GM13976 (cell line): ENCODE measurements at places on chromosomes 6 and 20.
A peak's percentile ranks its signal among the peaks of the same experiment; 100 is the strongest.

- no peak for DNase-seq
These were observed 3.9 kb upstream of the KIAA0408 start for GRCh38 chr6:127463056-127463455.

- no peak for DNase-seq
These were observed 31.7 kb upstream of the OSTM1 start for GRCh38 chr6:108106261-108106660.

DNA sequence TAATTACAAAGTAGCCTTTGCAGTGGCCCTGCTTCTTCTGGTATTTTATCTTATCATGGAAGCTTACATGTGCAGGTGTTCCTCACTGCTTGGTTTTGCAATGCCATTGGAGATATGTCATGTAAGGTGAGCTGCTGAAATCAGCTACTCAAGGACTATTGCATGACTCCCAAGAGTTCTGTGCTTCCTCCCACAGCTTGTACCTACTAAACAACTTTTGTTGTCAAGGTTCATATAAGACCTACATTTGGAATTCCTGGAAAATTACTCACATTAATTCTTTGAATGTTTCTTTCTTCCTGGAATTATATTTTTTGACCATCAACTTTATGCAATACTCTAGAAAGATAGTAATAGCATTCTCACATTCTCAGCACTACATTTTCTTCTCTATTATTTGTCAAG, 427.5 kb upstream of the HSF2 start:
- no peak for DNase-seq

GRCh38 chr6:31058128-31058894, 48.0 kb downstream of the MUC22 start:
- DNase-seq, result no peak

GRCh38 chr20:634148-634925, 18.7 kb downstream of the SRXN1 start:
- DNase-seq, result no peak

DNA sequence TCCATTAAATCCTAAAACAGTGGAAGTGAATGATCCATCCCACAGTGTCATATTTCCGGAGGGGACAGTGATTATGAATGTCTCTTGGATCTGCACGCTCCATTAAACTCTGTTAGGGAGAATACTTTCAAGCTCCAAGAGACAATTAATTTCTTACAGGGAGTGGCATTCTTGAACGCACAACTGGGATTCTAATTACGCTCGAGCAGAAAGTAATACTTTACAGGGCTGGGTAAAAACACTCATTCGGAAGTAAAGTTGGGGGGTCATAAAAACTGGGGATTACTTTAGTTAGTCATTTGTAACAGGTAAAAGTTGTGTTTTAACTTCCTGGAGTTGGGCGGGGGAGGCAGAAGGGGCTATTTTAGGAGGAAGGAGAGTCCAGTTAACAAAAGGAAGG, 151.8 kb downstream of the ZFP64 start:
- no peak for DNase-seq

GRCh38 chr6:15588971-15589634, 73.7 kb downstream of the DTNBP1 start:
- no peak for DNase-seq

DNA sequence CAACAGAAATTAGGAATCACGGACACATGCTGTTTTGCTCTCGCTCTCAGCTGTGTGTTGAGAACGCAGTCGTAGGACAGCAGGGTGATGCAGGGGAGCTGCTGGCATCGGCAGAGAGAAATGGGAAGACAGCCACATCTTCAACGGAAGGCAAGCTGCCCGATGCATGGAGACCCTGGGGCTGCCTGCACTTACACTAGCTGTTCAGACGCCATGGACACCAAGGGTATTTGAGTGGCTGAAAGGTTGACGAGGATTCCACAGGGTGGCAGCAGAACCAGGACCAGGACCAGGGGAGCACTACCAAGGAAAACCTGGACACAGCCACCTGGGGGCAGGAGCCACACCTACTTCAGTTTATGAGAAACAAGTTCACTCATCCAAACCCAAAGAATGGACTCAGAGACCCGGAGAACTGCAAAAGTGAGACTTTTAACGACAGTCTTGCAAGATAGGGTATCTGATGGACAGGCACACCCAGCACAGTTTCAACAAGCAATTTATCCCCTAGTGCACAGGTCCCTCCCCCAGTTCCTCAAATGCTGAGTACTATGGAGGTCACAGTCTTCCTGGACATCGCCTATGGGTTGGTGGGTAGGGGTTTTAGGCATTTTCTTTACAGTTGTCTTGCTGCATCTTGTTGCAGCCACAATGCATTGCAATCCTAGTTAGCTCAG, 56.3 kb upstream of the ENTPD6 start:
- DNase-seq, result no peak

DNA sequence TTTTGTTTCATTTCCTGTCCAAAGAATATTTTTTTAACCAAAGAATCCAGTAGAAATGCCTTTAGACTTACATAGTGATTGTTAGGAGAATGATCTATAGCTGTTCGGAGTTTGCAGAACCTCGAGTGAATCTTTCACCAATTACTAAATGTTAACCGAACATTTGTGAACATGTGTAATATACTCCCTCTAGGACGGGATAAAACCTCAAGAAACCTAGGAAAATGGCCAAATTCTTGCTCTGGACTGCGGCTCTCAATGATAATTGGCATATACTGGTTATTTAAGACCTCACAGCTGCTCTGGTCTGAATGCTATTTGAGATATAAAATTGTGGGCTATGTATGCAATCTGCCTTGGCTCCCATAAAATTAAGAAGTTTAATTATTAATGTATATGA, 137.1 kb downstream of the PACRG start:
- DNase-seq, result no peak

- peak; percentile 57 for DNase-seq
These were observed 82.3 kb upstream of the CLDN20 start for GRCh38 chr6:155181498-155181897.

- no peak for DNase-seq
These were observed 105.0 kb upstream of the SYNCRIP start for GRCh38 chr6:85747666-85748065.

GRCh38 chr6:14142511-14143223, 25.1 kb downstream of the CD83 start:
- no peak for DNase-seq

GRCh38 chr6:150749091-150749670, 116.3 kb upstream of the MTHFD1L start:
- DNase-seq, result no peak

DNA sequence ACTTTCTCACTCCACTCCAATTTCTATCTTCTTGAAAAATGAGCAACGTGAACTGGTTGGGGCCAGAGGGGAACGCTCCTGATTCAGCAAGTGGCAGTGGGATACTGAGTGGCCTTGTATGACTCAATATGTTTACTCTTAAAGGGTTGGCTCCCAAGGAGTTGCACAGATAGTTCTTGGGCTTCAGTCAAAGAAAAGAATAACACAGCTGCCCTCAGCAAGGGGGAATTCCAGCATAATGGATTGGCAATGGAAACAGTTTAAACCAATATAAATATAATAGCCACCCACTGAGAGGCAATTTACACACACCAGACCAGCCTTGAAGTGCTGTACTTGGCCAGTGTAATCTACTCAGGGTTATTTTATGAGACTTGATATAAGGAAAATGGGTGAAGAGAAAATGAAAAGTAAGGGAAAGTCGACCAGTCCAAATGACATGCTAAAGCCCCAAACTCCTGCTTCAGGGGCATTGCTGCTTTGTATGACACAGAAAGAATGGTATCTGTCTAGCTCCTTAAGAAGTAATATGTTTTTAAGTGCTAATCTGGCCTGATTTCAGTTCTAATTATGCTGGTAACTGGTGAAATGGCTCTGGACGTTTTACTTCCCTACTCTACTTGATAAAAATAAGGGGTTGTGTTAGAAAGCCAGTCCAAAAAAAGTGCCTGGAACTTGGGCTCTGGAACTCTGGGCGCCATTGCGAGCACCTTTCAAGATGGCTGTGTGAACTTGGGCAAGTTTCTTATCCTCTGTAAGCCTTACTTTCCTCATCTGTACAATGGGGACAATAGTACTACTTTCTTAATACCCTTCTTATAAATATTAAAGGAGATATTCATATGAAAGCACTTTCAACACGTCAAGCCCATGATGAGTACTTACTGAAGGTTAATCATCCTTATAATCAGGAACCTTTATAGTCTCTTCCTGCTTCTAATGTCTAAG, 712.9 kb upstream of the MAP3K7 start:
- DNase-seq, result no peak

DNA sequence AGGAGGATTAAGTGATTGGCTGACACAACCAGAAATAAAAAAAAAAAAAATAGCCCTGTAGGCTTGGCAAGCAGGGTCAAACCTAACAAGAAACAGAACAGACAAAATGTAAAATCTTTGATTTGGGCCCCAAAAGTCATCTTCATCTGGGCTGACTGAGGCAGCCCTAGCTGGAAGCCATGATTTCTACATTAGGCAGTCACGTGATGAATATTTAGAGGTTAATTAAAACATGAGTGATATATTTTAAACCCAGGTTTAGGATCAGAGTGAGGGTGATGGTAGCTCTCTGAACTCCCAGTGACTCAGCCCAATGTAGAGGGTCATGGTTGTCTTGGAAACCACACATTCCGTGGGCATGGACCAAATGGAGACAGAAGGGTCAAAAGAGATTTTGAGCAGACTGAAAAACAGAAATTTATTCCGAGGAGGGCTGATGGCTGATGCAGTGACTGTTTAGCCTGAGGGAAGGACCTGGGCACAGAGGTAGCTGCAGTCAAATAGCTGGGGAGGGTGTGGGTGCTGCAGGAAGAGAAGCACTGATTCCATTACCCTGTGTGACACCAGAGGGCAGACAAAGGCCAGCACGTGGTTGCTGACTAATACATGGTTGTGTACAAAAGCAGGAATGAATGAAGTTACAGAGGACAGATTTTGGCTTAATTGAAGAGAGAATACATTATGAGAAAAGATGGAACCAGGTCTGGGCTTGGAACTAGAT, 573.1 kb upstream of the CHD6 start:
- no peak for DNase-seq

DNA sequence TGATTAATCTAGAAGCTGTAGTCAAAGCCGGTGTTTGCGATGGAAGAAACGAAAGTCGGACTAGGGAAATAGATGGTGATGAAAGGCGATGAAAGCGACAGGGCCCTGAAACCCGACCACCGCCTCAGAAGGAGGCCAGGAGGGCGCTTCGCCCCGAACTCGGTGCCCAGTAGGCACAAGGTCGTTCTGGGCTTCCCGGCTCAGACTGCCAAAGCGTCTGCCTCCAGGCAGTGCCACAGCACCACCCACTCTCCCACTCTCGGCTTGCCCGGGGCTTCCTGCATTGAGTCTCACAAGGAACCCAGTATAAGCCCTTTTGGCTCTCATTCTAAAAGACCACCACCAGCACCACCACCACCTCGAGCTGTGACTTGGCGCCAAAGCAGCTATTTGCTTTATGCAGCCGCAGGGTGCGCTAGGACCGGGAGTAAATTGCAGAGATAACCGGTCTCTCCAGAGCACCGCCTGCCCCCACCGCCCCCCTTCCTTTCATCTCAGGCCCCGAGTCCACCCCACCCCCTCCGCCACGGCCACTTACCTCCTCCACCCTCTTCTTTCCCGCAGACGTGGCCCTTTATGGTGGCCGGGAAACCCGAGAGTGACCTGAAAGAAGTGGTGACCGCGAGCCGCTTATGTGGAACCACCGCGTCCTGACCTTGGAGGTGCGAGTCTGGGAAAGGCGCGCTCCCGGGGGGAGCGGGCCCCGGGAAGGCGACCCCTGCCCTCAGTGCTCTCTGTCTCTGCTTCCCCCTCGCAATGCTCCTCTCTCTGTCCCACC, 2.4 kb downstream of the TCF21 start:
- peak; percentile 48 for DNase-seq

DNA sequence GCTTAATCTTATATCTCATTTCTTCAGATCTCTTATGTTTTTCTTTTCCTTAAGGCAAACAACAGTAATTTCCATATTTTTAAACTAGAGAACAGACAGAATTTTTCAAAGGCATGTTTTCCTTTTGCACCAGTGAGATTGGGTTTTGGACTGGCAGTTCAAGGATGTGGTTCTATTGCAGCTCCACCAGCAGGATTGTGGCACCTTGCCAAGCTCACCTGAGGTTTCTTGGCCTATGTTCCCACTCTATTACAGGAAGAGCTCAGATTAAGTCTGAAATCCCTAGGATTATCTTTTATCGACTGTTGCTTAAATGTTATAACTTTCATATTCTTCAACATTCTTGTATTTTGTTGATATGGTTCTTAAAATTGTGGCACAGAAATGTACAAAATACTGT, 218.9 kb downstream of the PLCB4 start:
- no peak for DNase-seq

- DNase-seq, result no peak
These were observed 10.7 kb upstream of the GSTA4 start for GRCh38 chr6:53005663-53006250.

GRCh38 chr6:3340894-3341293, 82.1 kb downstream of the PSMG4 start:
- no peak for DNase-seq

- peak; percentile 64 for DNase-seq
These were observed 600 bp downstream of the SEC63 start for GRCh38 chr6:107957308-107957908.

DNA sequence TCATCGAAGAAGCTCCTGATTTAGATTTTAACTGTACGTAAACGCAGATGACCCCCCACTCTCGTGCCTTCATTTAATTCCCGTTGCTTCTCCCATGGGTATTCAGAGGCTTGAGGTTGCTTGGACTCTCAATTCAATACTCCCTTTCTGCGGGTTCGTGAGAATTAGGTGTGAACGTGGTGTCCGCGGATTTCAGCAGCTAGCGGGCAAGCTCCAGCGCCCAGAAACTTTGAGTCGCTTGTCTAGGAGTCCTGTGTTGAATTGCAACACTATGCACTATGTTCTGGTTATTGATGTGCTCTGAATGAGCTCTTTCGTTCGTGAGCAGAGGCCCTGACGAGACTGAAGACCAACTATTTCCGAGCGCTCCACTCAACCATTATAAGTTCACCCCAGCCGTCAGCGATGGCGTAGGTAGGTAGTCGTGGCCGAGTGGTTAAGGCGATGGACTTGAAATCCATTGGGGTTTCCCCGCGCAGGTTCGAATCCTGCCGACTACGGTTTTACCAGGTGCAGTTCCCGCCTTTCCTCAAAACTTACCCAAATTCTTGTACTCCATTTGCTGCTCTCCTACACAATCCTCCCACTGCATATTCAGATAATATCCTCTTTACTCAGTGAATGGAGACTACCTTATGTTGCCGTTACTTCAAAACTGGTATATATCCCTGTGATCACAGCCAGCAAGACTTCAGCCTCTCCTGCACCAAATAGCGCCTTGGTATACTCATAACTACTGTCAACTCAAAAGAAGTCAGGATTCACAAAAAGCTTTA, 72.6 kb upstream of the ZNF184 start:
- peak; percentile 70 for DNase-seq

GRCh38 chr6:162229093-162229492, 498.5 kb downstream of the PRKN start:
- DNase-seq, result no peak

DNA sequence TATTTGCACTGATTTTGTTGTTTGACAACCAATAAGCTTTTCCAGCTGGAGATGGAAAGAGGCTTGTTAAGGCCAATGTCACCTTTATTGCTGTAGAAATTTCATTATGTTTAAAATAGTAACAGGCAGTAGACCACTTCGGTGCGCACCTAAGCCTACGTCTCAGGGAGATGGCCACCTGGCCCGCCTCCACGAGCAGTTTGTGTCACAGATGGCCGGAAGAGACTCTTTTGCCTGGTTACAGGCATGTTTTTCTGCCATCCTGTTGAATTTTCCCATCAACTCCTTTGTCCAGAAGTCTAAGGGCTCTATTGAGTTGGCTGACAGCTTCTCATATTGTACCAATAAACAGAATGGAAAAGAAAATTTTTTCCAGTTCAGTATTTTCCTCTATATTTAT, 51.0 kb downstream of the SLC9A8 start:
- DNase-seq, result no peak

GRCh38 chr20:48832405-48832730, 4.6 kb upstream of the PREX1 start:
- DNase-seq, result no peak
